Stimulated activated CD4-positive, alpha-beta T cell treated with anti-CD3 and anti-CD28 coated beads, Interleukin-4, amount 100 ng/mL, for 1 hour (primary cell): ENCODE measurements at places on chromosomes 11 and 22.

GRCh38 chr22:26068571-26068970 lies 100.7 kb upstream of the SEZ6L start:
- no peak for DNase-seq

DNA sequence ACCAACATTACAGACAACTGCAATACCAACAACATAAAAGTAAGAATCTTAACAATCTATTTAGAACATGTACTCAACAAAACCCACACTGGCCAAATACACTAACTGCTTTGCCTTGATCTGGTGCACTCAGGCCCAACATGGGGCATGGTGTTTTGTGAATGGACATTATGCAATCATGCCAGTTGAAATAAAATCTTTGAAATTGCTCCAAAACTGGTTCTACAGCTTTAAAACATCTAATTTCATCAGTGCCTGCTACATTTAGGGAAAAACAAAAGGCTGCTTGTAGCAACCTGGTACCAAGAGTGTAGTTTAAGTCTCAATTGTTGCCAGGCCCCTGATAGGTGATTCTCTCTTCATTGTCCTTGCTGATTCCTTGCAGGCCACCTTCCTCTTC lies 3.3 kb upstream of the CTR9 start:
- no peak for DNase-seq

- no peak for DNase-seq
Measured at GRCh38 chr11:58647866-58648265, 25.4 kb downstream of the CNTF start.

GRCh38 chr11:92022499-92022898 lies 202.1 kb upstream of the FAT3 start:
- no peak for DNase-seq

- DNase-seq = no peak
Measured at GRCh38 chr11:9399466-9399865, 15.0 kb downstream of the IPO7 start.
